ENCODE measurements at places on chromosomes 7 and 10.

DNA sequence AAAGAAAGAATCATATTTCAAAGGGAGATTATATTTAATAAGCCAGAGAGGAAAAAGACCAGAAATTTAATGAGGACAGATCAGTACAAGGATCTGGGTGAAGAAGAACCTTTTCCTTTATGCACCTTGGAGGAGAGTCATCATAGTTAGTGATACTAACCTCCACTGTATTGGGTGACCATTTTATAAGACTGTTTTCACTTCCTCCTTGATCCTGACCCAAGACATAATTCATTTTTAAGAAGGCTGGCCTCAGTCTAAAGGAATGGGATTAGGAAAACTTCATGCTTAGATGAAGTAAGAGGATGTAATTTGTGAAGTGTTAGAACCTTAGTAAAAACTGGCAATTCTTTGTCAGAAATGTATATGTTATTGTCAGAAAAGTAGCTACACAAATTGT lies 68.6 kb downstream of the ADAM22 start:
- DNase-seq, result no peak

GRCh38 chr7:1122832-1123501 lies 35.1 kb downstream of the GPER1 start:
- DNase-seq, result no peak

DNA sequence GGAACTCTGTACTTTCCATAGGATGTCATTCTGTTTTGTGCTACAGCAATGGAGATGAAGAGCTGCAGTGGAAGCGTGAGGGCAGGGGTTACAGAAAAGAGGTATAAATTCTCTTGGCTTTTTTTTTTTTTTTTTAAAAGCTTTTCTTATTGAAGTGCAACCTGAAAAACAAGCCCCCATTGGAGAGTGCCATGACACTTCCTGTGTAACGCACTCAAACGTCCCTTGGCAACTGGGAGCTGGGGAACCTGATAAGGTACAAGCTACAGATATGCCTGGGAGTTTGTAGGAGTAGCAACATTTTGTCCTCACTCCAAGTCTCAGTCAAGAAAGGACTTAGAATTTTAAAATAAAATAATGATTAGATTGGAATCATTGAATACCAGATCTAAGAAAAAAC lies 512.1 kb downstream of the RPS24 start:
- DNase-seq, result no peak

DNA sequence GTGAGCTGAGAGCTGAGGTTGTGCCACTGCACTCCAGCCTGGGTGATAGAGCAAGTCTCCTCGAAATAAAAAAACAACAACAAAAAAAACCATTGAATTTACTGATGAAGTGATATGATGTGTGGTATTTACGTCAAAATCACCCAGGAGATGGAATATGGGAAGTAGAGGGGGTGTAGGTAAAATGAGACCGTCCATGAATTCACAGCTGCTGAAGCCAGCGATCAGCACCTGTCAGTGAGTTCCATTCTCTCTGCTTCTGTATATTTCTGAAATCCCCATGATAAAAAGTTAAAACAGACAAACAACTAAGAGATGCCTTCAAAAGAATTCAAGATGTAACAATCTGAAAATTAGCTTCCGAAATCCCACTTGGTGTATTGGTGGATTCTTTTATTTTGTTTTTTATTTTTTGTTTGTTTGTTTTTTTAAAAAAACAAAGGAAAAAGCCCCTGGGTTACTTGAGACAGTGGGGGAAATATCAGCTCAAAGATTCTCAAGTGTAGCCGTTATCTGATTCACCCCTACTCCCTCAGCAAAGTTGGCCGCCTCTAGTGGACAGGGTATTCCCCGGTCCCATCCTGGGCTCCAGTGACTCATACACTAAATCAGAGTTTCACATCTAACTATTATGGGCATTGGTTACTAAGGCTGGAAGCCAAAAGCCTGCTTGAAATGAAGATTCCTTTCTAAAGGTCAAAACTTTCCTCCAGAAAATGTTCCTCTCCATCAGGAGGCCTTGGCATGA lies 76.4 kb downstream of the MAP3K8 start:
- no peak for DNase-seq

- no peak for DNase-seq
These were observed 75.7 kb downstream of the RNLS start for GRCh38 chr10:88507404-88507803.

- DNase-seq, result no peak
These were observed 637.7 kb downstream of the ZNF716 start for GRCh38 chr7:58087536-58088190.

DNA sequence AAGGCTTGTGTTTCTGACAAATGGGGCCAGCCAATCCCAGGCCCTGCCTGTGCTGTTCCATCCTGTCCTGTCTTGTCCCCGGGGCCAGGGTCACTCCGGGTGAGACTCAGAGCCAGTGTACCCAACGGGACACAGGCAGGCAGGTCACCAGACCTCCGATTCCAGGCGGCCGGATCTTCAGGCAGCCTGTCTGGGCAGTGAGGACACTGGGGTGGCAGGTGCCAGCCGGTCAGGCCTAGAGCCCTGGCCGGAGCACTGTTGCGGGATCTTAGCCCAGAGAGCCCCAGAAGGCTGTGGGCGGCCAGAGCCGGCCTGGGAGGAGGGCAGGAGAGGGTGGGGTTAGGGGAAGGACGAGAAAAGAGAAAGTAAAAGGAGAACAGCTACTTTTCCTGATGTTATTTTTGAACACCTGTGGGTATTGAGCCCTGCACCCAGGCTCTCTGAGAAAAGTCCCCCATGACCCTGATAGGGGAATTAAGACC lies 134.3 kb upstream of the TNRC18 start:
- DNase-seq, result peak; percentile 65

DNA sequence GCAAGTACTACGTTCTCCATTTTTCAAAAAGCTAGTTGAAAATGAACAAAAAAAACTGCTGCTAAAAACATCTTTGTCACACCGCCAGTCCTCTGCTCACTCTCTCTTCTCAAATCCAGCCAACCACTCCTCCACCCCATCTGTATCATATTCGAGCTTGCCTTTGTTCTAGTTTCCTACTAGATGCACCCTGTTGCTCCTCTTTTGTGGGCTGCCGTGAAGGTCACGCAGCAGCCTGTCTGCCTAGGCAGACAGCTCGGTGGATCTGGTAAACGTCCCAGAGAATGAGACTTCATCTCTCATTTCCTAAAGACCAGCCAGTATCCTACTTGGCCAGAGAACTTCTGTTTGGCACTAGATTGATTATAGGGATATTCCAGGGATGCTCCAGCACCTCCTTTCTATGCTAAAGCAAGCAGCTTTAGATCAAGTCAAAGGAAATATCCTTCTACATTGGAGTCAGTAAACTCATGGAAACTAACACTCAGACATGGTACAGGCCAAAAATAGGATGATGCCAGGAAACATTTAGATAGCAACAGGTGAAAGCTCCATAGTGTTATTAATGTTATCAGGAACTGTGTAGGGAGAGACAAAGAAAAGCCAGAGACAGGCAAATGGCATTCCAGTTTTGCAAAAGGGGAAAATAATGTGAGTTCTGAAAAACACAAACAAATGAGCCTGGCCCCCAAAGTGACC lies 8.7 kb upstream of the PLXNA4 start:
- no peak for DNase-seq

GRCh38 chr7:149883452-149883861 lies 9.7 kb downstream of the ATP6V0E2 start:
- peak; percentile 51 for DNase-seq

DNA sequence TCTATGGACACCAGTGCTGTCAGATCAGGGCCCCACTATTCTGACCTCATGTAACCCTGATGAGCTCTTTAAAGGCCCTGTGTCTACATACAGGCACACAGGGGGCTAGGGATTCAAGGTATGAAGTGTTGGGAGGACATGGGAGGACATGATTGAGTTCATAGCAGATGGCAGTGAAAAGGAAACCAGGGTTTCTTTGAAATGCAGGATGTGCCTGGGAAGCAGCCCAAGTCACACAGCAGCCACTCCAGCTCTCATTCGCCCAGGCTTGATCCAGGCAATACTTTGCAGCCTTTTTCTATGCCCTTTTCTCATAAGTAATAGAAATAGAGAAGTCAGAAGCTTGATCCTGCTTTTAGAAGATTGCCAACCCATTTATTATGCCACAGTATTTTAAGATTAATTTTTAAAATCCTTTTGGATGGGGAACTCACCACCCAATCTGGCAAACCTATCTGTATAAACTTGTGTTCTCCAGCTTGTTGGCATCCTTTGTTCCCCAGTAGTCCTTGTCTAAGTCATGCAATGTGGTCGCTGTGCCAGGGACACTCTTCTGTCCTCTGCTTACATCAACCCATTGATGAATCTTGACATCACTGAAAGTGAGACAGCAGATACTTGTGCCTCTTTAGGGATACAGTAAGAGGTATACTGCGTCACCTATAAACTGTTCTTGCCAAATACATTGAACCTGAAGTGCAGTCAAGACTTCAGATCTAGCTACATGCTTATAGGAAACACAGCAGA lies 95.0 kb downstream of the TAF3 start:
- no peak for DNase-seq

- no peak for DNase-seq
These were observed 284.3 kb downstream of the PARD3 start for GRCh38 chr10:34530778-34531177.

GRCh38 chr10:73386583-73386982 lies 27.3 kb downstream of the ANXA7 start:
- DNase-seq, result no peak

DNA sequence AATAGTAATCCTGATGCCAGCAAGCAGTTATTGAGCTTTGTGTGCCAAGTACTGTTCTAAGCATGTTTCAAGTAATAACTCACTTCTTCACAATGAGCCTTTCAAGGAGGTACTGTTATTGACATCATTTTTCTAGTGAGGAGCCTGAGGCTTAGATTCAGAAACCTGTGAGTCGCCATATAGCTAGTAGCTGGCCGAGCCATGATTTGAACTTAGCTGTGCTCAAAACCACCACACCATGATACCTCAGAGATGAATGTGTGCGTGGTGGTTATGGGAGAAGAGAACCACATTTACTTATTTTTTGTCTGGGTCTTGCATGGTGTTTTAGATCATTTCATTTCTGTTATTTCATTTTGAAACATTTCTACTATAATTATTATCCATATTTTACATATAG lies 578.9 kb downstream of the AUTS2 start:
- DNase-seq, result no peak

GRCh38 chr7:157679607-157680006 lies 342.8 kb downstream of the DNAJB6 start:
- DNase-seq, result no peak

DNA sequence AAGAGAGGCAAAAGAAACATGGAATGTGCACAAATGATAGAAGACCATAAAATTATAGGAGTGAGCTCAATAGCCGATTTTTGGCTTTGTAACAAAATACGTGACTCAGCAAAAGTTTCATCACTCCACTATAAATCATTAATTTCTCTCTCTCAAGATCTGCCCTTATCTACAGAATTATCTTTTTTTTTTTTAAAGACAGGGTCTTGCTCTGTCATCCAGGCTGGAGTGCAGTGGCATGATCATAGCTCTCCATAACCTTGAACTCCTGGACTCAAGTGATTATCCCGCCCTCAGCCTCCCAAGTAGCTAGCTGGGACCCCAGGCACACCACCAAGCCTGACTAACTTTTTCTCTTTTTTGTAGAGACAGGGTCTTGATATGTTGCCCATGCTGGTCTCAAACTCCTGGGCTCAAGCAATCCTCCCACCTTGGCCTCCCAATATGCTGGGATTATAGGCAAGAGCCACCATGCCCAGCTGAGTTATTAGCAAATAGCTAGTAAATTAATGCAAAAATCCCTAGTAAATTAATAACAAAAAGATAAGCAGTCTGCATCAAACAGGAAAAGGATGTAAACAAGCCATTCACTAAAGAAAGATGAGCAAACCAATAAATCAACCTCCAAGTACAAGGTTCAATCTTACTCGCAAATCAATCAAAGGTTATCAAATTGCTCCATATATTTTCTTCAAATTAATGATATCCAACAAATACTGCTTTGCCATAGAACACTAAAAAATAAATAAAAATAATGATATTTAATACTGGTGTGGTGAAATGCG lies 450.7 kb downstream of the PARD3 start:
- no peak for DNase-seq

- no peak for DNase-seq
These were observed 95.4 kb downstream of the GSAP start for GRCh38 chr7:77320714-77321113.

- DNase-seq, result no peak
These were observed 42.8 kb downstream of the CYP2C8 start for GRCh38 chr10:95026461-95026860.

GRCh38 chr10:30557884-30558283 lies 71.7 kb downstream of the LYZL2 start:
- no peak for DNase-seq

GRCh38 chr7:98771519-98771918 lies 98.3 kb downstream of the TMEM130 start:
- DNase-seq, result peak; percentile 74

- no peak for DNase-seq
These were observed 89.4 kb downstream of the JAZF1 start for GRCh38 chr7:28091190-28091589.

DNA sequence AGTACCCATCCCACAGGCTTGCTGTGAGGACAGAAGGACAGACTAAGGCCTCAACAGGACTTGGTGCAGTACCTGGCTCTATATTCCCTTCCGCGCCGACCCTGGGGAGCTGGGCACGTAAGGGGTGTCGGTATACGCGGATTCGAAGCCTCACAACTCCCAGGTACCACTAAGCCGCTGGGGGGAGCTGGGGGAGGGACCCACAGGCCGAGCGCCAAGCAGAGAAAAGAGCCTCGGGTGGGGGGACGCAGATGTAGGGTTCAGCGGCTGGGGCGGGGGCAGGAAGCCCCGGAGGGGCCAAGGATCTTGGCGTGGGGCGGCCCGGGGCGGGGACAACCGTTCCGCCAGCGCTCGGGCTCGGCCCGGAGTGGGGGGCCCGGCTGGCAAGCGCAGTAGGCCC lies 126.4 kb upstream of the ZNF746 start:
- peak; percentile 54 for DNase-seq

DNA sequence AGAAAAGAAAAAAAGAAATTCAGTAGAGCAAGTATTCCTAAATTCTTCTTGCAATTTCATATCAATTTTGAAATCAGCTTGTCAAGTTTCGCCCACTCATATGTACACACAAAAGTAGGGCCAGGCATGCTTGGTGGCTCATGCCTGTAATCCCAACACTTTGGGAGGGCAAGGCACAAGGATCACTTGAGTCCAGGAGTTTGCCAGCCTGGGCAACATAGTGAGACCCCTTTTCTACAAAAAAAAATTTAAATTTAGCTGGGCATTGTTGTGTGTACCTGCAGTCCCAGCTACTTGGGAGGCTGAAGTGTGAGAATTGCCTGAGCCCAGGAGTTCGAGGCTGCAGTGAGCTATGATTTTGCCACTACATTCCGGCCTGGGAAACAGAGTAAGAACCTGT lies 65.4 kb downstream of the MRPL32 start:
- DNase-seq, result no peak

- no peak for DNase-seq
These were observed 12.6 kb downstream of the SCD start for GRCh38 chr10:100359529-100360150.

- DNase-seq, result no peak
These were observed 48.7 kb downstream of the CAMK2B start for GRCh38 chr7:44276571-44277221.

DNA sequence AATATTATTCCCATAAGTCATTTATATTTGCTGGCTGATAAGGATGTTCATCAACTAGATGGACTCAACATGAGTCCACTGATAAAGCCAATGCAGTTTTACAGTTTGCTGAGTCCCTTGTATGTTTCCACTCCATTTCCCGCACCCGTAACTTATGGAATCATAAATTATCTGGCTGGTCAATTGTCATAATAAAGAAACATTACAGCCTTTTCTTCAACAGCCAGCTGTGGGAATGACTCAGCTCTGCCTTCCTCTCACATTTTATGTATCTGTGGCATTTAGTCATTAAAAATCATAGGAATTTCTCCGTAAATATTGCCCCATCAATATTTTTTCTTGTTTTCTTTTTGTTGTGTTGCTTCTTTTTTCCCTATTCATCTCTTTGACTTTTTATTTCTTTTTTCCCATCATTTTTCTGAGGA lies 22.3 kb upstream of the TMEM26 start:
- DNase-seq, result no peak
